ENCODE measurements at places on chromosomes 16 and 17. TPM values are rescaled to one million over a fixed set of nuclear protein-coding genes. Genes with fewer than 3 reads are reported as not detected.

TM4SF5 gene
- total RNA-seq, result not detected

SLC47A1 gene
- total RNA-seq, result 0.11 TPM

TMC6 gene
- total RNA-seq, result 896 TPM

ASIC2 gene
- not detected for total RNA-seq

ZNF174 gene
- 9.0 TPM for total RNA-seq

ATP6V0D1 gene
- total RNA-seq, result 74.5 TPM

PPM1E gene
- 0.02 TPM for total RNA-seq

CARD14 gene
- not detected for total RNA-seq

SNAI3 gene
- 2.7 TPM for total RNA-seq

MYH13 gene
- not detected for total RNA-seq

GRCh38 chr17:68004201-68004600, 7.9 kb upstream of the C17orf58 start:
- no peaks in the 10 kb centered on the region for H3K4me1 ChIP-seq
- H3K27ac ChIP-seq, result no peak overlapping the region
- H3K4me3 ChIP-seq, result no peak overlapping the region
- no peaks in the 10 kb centered on the region for H3K36me3 ChIP-seq

DNA sequence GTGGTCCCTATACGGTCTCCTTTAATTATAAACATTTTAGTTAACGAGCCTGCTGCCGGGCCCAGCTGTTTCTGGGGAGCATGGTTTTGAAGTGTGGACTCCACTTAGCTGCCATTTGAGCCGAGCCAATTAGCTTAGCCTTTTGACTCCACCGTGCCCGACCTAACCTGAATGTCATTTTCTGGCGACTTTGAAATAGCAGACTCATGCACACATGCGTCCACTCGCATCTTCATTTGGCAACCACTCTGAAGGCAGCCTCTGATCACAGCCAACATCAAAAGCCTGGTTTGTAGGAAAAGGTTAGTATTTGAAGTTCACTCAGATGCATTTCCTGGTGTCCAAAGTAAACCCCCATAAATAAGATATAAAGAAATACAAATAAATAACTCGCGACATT, 16.8 kb downstream of the AXIN2 start:
- no peak overlapping the region for H3K27ac ChIP-seq
- DNase-seq, result no peak
- no peaks in the 10 kb centered on the region for H3K36me3 ChIP-seq
- H3K4me1 ChIP-seq, result no peaks in the 10 kb centered on the region
- no peaks in the 10 kb centered on the region for H3K27me3 ChIP-seq

GRCh38 chr17:58310511-58311428, 17.8 kb downstream of the TSPOAP1 start:
- no peaks in the 10 kb centered on the region for H3K27me3 ChIP-seq
- H3K36me3 ChIP-seq, result no peaks in the 10 kb centered on the region
- no peak overlapping the region for H3K27ac ChIP-seq
- H3K4me1 ChIP-seq, result no peaks in the 10 kb centered on the region
- no peak overlapping the region for H3K4me3 ChIP-seq
- DNase-seq, result no peak

DNA sequence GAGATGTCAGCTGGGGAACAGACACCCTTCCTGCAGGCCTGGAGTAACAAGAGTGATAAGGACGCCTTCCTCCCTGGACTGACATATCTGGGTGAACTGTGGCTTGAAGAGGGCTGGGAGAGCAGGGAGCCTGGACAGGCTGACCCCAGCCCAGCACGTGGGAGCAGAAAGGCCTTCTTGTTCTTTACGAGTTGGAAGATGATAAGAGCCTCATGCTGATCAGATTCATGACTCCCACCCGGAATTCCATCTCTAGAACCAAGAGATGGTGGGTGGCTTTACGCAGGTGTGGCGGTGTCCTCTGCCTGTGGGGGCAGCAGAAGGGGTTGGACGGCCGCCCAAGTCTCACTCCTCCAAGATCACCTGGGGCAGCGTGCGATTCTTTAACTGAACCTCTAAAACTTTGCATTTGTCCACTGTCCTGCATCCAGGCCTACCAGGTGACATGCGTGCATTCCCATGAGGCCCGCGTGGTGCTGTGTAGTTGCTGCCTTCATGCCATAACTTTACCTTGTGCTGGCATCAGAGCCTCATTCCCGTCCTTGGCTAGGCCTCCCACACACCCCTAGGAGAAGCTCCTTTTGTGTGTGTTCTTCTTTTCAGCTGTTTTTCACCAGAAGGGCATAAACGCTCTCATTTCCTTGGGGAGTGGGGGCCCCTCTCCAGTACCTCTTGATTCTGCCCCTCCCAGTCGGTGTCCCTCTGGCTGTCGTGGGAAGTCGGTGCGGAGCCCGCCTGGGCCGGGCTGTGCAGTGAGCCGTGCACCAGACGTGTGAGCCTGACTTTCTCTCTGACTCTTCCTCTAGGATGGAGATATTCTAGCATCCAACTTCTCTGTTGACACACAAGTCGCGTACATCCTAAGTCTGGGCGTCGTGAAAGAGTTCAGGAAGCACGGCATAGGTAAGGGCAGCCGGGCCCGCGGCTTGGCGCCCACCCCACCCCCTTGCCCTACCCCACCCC, 13.3 kb downstream of the C16orf90 start:
- no peaks in the 10 kb centered on the region for H3K27me3 ChIP-seq
- H3K4me1 ChIP-seq, result no peaks in the 10 kb centered on the region
- no peak for DNase-seq
- no peak overlapping the region for H3K4me3 ChIP-seq

DNA sequence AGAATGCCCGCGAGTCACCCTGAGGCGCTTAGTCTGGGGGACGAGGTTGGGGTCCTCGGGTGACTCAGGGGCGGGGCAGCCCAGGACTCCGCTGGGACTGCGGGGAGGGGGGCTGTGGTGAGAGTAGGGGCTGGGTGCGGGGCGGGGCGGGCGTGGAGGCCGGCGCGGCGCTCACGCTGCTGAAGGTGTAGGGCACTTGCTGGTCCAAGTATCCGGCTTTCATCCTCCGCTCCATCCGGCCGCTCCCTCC, 832 bp downstream of the ETV4 start:
- H3K27ac ChIP-seq, result no peak overlapping the region
- H3K36me3 ChIP-seq, result no peaks in the 10 kb centered on the region
- peak; percentile 41 for DNase-seq
- H3K27me3 ChIP-seq, result peaks cover 45% of the 10 kb centered on the region
- H3K4me3 ChIP-seq, result peak overlapping the region; percentile 82

GRCh38 chr17:20157001-20157310, 147.8 kb downstream of the SPECC1 start:
- peak overlapping the region; percentile 85 for H3K4me3 ChIP-seq
- H3K27ac ChIP-seq, result peak overlapping the region; percentile 46
- peaks cover 6% of the 10 kb centered on the region for H3K4me1 ChIP-seq
- DNase-seq, result no peak

GRCh38 chr17:66959641-66960375, 4.7 kb upstream of the CACNG4 start:
- H3K4me3 ChIP-seq, result no peak overlapping the region
- DNase-seq, result no peak

GRCh38 chr16:55555436-55555835, 11.0 kb upstream of the CAPNS2 start:
- no peak for DNase-seq
- no peaks in the 10 kb centered on the region for H3K4me1 ChIP-seq
- H3K27me3 ChIP-seq, result no peaks in the 10 kb centered on the region
- H3K4me3 ChIP-seq, result no peak overlapping the region

GRCh38 chr16:10367616-10368188, 18.2 kb upstream of the ATF7IP2 start:
- no peak overlapping the region for H3K27ac ChIP-seq
- H3K4me3 ChIP-seq, result no peak overlapping the region
- DNase-seq, result no peak
- no peaks in the 10 kb centered on the region for H3K27me3 ChIP-seq

- peak overlapping the region; percentile 55 for H3K4me3 ChIP-seq
- H3K4me1 ChIP-seq, result peaks cover 8% of the 10 kb centered on the region
- H3K27ac ChIP-seq, result no peak overlapping the region
- H3K27me3 ChIP-seq, result peaks cover 33% of the 10 kb centered on the region
These were observed 14.6 kb upstream of the SBK1 start for GRCh38 chr16:28277537-28278388.

DNA sequence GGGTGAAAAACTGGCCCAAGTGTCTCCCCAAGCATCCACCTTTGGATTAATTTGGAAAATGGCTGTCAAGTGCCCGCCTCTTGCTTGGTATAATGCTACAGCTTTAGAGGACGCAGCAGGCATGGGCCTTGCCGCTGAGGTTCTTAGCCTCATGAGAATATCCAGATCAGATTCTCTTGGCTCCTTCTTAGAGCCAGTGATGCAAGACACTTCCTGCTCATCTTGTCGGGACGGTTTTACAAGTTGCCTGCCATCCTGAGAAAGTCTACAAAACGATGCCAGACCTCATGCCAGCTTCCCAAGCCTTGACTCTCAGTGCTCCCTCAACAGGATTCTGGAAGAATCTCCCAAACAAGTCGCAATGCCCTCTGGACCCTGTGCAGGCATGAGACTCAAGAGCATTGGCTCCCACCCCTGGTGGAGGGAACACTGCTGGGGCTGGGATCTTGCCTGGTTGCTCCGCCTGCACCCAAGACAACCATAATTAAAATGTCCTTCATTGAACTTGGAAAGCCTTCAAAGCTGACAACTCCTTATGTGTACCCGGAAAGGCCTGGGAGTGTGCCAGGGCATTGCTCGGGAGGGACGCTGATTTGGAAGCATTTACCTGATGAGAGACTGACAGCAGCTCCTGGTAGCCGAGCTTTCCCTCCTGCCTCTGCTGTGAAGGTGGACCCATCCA, 25.8 kb upstream of the STH start:
- no peak for DNase-seq
- H3K4me3 ChIP-seq, result no peak overlapping the region
- no peaks in the 10 kb centered on the region for H3K36me3 ChIP-seq
- H3K27ac ChIP-seq, result no peak overlapping the region

DNA sequence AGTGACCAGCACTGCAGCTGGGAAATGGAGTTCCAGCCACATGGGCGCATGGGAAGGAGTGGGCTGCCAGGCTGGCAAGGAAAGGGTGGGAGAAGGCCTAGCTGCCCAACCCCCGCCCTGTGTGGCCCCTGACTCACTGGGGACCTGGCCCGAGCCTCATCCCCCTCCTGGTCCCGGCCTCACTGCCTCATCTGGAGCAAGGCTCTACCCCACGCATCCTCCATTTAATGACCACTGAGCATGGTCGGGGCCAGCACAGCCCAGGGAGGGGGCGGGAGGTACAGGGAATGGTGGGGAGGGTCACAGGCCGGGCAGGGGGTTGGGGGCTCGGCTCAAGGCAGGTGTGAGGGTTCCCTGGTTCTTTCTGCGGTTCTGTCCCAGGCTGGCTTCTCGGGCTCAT, 16.1 kb downstream of the SPNS2 start:
- no peak overlapping the region for H3K27ac ChIP-seq
- peaks cover 12% of the 10 kb centered on the region for H3K27me3 ChIP-seq

- H3K36me3 ChIP-seq, result no peaks in the 10 kb centered on the region
- no peak overlapping the region for H3K27ac ChIP-seq
These were observed 195.5 kb downstream of the RAB11FIP4 start for GRCh38 chr17:31586946-31587345.

DNA sequence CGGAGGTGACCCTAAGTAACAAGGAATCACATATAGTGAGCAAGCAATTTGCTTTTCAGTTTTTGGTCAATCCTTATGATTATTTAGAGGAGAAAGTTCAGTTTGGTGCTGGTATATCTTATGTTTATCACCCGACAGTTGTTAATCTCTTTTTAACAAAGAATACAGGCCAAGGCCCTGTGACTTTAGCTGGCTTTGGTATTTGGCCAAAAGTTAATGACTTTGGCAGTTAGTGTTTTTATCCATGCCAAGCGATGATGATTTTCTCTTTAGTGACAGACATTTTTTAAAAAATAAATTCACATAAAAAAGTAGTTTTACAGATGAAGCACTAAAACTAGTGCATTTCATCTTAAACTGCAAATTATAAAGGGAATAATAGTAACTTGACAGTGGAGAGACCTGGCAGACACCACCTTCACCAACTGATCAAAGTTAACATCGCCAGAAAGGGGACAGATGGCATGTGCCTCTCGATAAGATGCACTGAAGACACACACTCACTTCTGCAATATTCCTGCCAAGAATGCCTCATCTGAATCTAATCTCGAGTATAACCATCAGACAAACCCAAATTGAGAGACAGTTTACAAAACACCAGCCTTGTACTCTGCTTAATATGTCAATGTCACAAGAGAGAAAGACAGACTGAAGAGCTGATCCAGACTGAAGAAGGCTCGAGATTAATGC, 6.9 kb downstream of the DEXI start:
- H3K4me3 ChIP-seq, result no peak overlapping the region
- H3K27me3 ChIP-seq, result no peaks in the 10 kb centered on the region
- H3K27ac ChIP-seq, result peak overlapping the region; percentile 69
- H3K4me1 ChIP-seq, result peaks cover 83% of the 10 kb centered on the region
- DNase-seq, result no peak
- H3K36me3 ChIP-seq, result peaks cover 46% of the 10 kb centered on the region

GRCh38 chr16:4591191-4591590, 23.5 kb downstream of the UBALD1 start:
- H3K36me3 ChIP-seq, result no peaks in the 10 kb centered on the region
- H3K27me3 ChIP-seq, result peaks cover 13% of the 10 kb centered on the region
- no peak overlapping the region for H3K27ac ChIP-seq
- H3K4me1 ChIP-seq, result no peaks in the 10 kb centered on the region

DNA sequence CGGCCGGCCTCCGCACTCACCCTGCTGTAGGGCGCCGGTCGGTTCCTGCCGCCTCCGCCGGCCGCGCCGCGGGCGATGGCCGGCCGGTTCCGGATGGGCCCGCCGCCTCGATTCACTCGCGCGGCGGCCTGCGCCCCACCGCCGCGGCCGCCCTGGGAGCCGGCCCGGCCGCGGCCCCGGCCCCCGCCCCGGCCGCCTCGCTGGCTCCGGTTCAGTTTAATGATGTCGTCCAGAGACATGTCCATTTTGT, 158 bp downstream of the ALYREF start:
- peaks cover 50% of the 10 kb centered on the region for H3K36me3 ChIP-seq
- H3K27ac ChIP-seq, result peak overlapping the region; percentile 93
- H3K4me3 ChIP-seq, result peak overlapping the region; percentile 94
- H3K27me3 ChIP-seq, result no peaks in the 10 kb centered on the region

DNA sequence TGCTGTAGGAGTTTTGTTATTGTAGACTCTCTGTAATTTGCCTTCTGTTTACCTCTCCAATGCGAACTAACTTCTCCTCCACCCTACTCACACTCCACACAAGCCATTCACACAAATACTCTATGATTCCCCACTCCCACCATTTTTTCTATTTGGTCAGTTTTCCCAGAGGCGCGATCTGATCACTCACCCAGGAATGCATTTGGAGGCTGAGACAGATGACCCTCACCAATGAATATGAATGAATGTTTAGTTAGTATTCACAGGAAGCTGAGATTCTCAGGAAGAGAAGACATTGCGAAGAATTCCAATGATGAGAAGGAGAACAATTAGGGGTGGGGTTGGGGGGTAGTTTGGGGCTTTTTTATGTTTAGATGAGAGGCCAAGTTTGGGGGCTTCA, 10.5 kb upstream of the ANKFN1 start:
- peaks cover 2% of the 10 kb centered on the region for H3K27me3 ChIP-seq
- no peaks in the 10 kb centered on the region for H3K36me3 ChIP-seq
- no peak overlapping the region for H3K4me3 ChIP-seq

DNA sequence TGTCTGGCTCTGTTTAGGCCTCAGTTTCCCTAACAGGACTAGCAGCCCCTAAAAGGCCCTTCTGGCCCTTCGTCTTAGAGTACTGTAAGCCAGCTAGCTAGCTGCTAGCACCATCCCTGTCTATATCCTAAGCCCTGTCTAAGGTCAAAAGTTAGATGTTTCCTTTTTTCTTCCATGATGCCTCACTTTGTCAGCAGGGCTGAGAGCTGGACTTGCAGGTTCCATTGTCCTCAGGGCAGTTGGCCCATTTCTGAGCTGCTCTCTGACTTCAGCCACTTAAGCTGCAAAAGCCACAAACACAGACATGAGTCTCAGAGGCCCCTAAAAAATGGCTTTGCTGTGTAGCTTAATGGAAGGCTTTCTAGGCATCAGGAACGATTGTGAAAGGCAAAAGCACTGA, 187.7 kb downstream of the CBLN1 start:
- H3K36me3 ChIP-seq, result no peaks in the 10 kb centered on the region
- H3K27ac ChIP-seq, result no peak overlapping the region
- H3K4me1 ChIP-seq, result no peaks in the 10 kb centered on the region
- no peaks in the 10 kb centered on the region for H3K27me3 ChIP-seq
- no peak for DNase-seq
